ENCODE measurements at places on chromosomes 7 and 10.

DNA sequence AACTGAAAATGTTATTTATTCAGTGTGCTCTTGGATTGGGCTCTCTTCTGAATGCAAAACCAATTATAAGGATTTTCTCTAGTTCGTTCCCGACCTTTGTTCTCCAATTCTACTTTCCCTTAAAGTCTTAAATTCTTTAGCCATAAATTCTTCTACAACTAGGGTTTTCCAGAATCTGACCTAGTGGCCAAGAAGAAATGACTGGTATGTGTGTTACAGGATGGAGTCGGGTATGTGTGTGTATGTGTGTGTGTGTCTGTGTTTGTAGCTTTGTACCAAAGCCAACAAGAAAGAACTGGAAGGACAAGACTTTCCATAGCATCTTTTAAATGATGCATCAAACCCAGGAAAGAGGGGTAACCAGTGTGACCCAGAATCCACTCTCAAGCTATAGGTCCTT is 25.8 kb upstream of the LEP start:
- DNase-seq: no peak

GRCh38 chr10:96129387-96130325 is at the start of gene ZNF518A:
Gene ZNF518A, plus strand, starts transcription at chr10:96130297. Its CDS starts 26,026 bp downstream, at chr10:96156323.
- DNase-seq: peak; percentile 95

DNA sequence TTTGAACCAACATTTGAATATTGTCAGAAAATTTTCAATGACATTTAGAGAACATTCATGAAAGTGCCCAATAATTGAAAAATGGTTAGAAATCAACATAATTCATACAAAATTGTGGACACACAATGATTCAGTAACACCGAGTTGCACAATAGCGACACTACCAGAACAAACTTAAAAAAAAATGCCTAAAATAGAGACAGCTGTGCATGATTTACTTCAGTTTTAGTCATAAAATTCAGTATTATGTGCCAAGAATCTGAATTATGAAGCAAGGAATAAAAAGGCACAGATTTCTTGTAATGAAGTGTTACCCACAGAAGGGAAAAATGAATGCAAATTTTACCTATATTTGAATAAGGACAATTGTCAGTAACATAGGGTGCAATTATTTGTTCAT is 396.0 kb downstream of the SEMA3D start:
- DNase-seq: no peak

DNA sequence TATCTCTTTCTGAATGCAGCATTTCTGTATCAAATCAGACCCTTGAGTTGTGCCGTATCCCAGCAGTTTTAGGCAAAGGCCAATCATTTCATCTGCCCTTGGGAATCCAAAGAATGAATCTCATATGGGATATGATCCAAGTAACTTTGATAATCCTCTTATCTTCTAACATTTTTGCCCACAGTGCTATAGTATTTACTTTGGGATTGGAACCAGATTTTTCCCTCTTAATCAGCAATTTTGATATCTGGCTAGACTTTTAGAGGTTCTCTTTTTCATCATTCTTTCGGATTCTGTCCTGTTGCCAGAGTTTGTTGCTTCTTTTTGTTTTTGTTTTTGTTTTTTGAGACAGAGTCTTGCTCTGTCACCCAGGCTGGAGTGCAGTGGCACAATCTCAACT is 118.0 kb downstream of the NRF1 start:
- DNase-seq: no peak

- DNase-seq: peak; percentile 73
Measured at GRCh38 chr7:47254081-47254977, 327.6 kb downstream of the TNS3 start.

Data from RPMI8226 (cell line).